Fibroblast of skin of abdomen (primary cell): ENCODE measurements at places on chromosomes 16 and 17.

DNA sequence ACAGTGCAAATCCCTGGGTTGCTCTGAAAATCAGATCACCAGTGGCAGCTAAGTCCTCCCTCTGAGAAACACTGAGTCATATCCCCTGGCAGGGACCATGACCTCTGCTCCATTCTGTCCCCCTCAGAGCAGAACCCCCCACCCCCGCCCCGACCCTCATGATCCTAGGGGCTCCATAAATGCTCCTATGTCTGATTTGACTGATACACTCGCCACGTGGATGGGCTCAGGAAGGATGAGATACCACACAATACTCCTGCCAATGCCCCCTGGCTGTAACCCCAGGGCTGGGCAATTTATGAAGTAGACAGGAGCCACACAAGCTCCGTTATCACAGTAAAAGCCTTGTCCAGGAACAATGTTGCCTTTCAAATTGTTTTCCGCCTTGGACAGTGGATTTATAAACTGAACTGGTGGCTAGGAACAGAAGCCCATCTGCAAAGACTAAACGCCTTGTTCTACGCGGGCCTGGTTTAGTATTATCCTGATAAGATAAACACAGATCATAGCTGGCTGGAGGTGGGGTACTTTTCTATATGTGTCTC is 394.8 kb downstream of the SLC39A11 start:
- DNase-seq = no peak

GRCh38 chr16:30958175-30959079 is 873 bp downstream of the SETD1A start:
- DNase-seq = peak; percentile 51

- DNase-seq = no peak
These were observed 26.8 kb downstream of the MPP2 start for GRCh38 chr17:43880420-43880991.

GRCh38 chr17:8556074-8556473 is 74.5 kb downstream of the MYH10 start:
- DNase-seq = peak; percentile 19

DNA sequence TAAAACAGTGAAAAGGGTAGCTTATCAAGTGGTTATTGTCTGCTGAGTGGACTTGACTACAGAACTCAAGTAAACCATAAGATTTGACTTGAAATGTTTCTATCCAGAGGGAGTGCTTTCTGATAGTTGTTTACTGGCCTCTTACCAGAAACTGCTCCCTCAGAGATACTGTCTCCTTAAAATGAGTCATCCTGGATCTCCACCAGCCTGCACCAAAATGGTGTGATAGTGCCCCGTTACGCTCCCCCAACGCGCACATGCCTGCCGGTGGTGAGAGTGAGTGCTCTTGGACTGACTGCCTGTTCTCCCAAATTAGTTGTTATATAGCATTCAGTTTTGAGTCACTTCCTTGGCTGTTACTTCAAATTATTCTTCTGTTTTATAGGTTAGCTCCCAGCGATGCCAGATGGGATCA is 22.9 kb downstream of the PRCD start:
- peak; percentile 83 for DNase-seq

GRCh38 chr16:87963400-87963799 is 12.2 kb downstream of the BANP start:
- DNase-seq = peak; percentile 91

DNA sequence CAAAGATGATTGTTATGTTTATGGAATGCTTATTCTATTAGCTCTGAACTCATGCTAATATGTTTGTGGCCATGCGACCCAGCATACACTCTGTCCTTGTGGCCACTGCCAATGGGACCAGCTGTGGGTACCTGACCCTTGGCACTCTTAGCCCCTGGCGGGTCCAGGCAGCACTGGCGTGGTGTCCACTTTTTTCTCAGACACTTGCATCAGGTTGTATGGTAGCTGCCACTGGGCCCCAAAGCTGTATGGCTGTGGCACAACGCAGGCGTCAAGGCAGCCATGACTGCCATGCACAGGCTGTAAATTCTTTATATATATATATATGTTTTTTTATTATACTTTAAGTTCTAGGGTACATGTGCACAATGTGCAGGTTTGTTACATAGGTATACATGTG is 12.2 kb upstream of the WNT9B start:
- DNase-seq = no peak

- DNase-seq = no peak
These were observed 498.5 kb upstream of the ZFHX3 start for GRCh38 chr16:73546341-73546845.

GRCh38 chr17:31452561-31453110 is 61.2 kb downstream of the RAB11FIP4 start:
- DNase-seq = no peak
